ENCODE measurements at places on chromosomes 16 and 17.

GRCh38 chr17:18856570-18856915 is 1.4 kb upstream of the PRPSAP2 start:
- no peak for DNase-seq

DNA sequence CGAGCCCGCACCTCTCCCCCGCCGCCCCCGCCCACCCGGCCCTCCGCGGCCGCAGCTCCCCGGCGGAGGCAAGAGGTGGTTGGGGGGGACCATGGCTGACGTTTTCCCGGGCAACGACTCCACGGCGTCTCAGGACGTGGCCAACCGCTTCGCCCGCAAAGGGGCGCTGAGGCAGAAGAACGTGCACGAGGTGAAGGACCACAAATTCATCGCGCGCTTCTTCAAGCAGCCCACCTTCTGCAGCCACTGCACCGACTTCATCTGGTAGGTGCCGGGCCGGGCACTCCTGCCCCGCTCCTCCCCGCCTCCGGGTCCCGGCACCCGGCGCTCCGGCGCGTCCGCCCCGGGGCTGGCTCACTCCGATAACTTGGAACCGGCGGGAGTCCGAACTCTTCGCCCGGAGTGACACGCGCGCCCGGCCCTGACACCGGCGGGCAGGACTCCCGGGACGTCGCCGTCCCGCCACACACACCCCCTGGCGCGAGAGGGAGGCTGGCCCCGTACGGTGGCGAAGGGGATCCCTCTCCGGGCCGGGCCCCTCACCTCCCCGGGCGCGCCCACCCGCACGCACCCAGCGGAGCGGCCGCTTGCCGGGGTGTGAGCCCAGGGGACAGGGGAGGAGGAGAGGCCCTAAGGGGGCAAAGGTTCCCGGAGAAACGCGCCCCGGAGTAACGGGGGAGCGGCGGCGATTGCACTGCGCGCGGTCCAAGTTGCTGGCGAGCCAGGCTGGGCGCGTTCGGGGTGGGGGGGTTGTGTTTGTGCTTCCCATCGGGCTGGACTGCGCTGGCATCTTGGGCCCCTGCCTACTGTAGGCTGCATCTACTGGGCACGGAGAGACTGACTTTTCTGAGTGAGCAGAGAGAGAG is 581 bp downstream of the PRKCA start:
- DNase-seq = peak; percentile 42

DNA sequence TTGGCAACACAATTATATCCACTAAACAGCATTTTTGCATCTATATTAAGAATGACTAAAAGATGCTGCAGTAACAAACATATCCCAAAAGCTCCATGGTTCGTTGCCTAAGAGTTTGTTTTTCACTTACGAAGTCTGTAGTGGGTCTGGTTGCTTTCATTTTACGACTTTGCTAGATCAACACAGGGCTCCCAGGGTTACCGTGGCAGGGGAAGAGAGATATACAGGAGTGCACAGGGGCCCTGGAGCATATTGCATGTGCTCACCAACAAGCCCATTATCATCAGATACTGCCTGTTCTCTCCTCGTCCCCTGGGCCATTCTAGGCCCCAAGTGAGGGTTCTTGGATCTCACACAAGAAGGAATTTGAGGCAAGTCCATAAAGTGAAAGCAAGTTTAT is 3.1 kb upstream of the MMP2 start:
- peak; percentile 19 for DNase-seq

- peak; percentile 70 for DNase-seq
Observed at GRCh38 chr17:66944351-66945146, 20.0 kb upstream of the CACNG4 start.

Data from mesendoderm (in vitro differentiated cells).